ENCODE measurements at places on chromosomes 5 and 9.

- no peak for DNase-seq
These were observed 5.3 kb upstream of the TBC1D9B start for GRCh38 chr5:179912951-179913350.

GRCh38 chr9:104915753-104916152 lies 12.2 kb downstream of the ABCA1 start:
- DNase-seq, result no peak

DNA sequence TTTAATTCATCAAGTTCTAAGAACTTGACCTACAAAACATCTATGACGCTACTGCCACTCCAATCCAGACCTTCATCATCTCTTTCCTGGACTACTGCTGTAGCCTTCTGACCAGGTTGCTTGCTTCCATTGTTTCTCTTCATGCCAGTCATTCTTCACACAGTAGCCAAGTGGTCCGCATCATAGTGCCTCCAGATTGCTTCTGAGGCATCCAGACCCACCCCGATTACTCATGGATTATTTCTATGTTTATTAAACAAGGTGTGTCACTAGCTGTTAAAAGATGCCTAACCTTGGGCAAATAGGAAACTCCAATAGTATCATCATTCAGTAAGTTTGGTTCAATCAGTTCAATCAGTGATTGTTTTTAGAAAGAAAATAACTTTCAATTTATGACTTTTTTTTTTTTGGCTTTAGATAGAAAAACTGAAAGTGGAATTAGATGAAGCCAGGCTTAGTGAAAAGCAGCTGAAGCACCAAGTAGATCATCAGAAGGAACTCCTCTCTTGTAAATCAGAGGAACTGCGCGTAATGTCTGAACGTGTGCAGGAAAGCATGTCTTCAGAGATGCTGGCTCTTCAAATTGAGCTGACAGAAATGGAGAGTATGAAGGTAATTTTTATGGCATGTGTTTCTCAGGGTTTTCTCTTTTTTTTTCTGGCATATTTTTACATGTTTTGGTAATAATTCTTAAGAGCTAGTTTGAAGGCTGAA lies 9.5 kb downstream of the SPDL1 start:
- no peak for DNase-seq

- DNase-seq, result no peak
These were observed 49.2 kb upstream of the NEK6 start for GRCh38 chr9:124208571-124208970.

- no peak for DNase-seq
These were observed 2.4 kb downstream of the PIP5KL1 start for GRCh38 chr9:127927988-127928675.

GRCh38 chr9:121326130-121326838 lies 43.8 kb downstream of the STOM start:
- DNase-seq, result no peak

DNA sequence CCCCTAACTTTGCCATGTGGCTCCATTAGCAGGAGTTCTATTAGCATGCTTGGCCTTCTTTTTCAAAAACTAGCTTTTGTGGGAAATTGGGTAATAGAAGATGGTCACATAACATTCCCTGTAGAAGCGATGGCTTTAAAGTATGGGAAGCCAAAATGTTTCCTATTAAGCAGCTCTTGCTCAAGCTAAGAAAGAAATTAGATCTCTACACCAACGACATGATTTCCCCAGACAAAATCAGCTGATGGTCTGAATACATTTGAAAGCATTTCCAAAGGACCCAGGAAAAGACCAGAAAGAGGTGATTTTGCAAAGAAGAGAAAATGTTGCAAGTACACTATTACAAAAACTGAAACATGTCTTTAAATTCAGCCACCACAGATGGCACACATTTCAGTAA lies 4.8 kb upstream of the NFIL3 start:
- DNase-seq, result no peak

DNA sequence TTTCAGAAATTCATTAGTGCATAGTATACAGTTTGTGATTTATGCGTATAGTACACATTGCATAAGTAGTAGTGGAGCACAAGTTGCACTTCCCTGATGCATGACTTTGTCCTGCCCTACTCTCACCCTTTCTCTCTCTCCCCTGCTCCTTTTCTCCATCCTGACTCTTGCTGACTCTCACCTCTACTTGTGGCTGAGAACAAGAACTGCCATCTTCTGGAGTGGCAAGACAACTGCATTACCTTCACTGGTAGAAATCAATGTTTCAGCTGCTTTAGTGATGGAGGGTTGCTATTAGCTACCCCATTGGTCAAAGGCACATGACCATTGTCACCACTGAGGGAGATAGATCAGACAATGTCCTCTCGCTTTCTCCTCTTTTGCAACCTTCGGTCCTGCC lies 26.9 kb downstream of the SPEF2 start:
- DNase-seq, result no peak

GRCh38 chr5:178624631-178625546 lies 2.0 kb downstream of the CLK4 start:
- no peak for DNase-seq

GRCh38 chr5:158952248-158952545 lies 147.5 kb downstream of the EBF1 start:
- no peak for DNase-seq

GRCh38 chr5:110817459-110817858 lies 78.7 kb downstream of the SLC25A46 start:
- no peak for DNase-seq

DNA sequence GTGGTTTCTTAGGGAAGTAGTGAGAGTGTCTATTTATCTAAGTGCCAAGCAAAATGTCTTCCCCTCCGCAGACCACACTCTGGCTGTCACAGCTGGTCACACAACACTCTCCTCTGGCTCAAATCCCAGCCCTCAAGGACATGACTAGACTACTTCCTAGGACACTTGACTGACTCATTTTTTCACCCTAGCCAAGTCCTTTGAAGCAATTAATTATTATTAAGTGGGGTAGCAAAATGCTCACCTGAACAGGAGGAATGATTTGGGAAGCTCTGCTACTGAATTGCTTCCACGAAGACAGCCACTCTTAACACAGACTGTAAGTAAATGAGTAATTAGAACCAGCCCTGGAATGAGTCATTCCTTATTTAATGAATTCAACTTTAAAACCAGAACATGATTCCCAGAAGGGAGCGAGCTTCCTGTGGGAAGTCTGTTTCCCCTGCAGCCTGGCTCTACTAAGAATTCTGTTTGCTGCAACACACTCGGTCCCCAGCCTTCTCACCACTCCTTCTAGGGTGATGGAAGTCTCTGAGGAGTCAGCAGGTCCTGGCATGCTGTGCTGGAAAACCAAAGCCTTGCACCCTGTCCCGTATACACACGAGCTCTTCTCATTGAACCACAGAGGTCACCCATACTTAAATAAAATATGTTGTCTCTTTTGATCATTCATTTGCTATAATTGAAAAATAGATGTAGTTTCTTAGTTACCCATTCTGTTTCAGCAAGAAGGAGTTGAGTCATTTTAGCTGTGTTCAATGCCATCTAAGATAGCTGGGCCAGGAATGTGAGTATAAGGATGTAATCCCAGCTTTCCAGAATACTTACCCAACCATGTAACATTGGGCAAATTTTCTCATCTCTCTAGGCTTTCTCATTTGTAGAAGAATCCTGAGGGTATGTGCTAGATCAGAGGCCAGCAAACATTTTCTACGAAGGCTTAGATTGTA lies 218.6 kb upstream of the RASEF start:
- DNase-seq, result no peak

DNA sequence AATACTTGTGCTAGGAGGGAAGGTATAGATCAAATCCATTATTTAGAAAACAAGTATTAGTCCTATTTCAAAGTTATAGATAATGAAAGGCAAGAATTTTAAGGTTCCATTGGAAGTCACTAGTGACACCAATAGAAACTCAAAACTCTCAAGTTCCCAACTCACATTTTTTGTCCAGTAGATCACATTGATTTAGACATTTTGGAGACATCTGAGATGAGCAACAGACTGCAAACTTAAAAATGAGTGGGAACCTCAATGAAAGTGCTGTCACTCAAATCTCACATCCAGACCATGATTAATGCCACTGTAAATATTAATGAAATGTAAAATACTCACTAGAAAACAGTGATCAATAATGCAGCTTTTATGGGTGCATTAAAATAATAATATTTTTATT lies 405.0 kb downstream of the ENC1 start:
- DNase-seq, result no peak

DNA sequence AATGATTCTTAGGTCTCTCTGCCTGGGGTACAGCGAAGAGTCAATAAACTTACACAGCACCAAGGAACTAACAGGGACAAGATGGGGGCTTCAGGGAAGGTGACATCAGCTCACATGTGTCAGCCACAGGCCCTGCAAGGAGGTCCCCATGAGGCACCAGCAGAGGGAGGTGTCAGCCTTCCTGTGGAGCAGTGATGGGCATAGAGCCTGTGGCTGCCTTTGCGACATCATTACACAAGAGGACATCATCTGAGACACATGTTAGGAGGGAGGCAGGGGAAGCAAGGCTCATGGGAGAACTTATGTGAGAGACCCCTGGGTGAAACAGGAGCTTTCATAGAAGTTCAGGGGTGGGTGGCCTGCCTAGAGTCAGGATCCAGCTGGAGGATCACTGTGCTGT lies 389.6 kb downstream of the SEMA5A start:
- DNase-seq, result no peak

DNA sequence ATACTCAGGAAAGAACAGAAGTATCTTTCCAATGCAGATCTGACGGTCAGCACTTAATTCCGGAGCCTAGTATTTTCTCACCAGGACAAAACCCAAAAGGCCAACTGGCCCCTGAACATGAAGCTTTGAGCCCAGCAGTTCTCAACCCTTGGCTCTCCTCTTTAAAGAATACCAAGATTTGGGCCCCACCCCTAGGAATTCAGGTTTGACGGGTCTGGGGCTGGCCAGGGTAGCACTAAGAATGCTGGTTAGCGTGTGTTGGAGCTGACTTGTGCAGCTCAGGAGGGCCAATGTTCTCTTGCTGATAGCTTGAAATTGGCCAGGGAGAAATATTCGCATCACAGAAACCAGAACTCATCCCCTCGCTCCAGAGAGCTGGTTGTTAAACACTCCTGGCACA lies 88.3 kb upstream of the PTCH1 start:
- DNase-seq, result no peak

GRCh38 chr9:126626926-126627233 lies 13.2 kb downstream of the LMX1B start:
- no peak for DNase-seq

DNA sequence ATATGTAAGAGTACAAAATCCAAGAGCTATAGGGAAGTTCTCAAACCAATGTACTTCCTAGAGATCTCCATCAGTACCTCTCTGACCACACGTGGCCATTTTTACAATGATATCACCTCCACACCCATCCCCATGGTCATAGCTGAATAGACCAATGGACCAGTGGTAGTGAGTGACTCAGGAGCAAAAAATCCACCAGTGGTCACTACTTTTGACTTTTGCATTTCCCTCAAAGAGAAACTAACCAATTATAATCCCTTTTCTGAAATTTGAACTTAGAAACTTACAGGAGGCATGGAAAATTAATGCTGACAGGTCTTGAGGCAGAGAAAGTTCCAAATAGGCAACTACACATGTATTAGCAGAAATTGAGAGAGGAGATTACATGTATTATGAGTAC lies 238.4 kb downstream of the TRPM3 start:
- DNase-seq, result no peak

DNA sequence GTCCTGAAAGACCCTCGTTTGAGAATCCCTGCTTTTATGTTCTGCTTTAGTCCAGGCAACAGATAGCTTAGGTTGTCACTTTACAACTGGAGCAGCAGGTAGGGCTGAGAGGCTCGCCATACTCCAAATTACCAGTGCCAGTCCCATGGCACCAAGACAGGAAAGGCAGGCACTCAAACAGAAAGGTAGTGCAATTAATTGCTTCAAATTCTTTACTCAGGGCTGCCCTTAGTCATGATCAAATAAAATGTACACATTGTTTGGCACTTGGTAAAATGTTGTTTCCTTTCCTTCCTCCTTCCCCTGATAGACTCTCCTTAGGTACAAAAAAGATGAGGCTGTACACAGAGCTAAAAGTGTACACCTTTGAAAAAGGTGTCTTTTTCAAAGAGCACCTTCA lies 115.8 kb upstream of the CCDC152 start:
- no peak for DNase-seq

DNA sequence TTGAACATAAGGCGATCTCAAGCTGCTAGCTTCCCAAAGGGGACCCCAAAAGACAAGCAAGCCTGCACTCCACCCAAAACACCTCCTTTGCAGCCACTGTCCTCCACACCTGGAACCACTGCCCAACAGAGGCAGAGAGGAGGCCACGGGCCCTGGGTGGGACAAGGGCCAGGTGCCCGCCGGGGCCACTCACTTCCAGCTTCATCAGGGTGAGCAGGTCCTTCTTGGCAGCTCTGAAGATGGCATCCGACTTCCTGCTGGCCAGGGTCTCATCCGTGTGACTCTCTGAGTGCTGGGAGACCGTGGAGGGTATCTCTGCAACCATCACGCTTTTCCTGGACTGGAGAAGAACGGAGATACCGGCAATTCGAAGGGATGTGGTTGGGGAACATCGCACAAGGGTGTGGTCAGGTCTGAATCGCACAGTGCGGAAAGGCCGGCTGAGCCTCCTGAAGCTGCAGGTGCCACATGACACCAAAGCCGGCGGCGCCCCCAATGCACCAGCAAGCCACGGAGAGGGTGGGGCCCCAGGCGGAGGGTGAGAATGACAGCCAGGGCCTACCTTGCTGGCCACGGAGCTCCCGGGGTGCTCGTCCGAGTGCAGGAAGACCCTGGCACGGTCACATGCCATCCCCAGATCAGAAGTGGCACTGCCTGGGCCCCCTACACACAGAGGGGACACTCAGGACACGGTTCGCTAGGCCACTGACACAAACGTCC lies 44.6 kb downstream of the PNPLA7 start:
- DNase-seq, result no peak

DNA sequence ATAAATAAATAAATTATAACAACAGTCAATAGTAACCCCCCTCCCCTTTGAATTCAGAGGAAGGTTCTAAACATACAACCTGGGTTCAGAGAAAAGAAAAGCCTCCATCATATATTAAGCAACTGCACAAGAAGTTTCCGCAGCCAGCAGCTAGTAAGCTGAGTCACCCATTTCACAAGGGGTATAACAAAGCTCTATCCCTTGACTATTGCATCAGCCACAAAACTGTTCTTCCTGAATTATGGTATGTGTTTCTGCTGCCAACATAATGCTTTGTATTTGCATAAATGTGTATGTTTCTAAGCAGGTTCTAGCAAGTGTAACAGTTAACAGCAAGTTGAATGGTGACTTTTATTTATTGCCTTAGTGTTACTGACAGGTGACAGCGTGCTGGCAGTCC lies 6.8 kb upstream of the CEP120 start:
- DNase-seq, result no peak

DNA sequence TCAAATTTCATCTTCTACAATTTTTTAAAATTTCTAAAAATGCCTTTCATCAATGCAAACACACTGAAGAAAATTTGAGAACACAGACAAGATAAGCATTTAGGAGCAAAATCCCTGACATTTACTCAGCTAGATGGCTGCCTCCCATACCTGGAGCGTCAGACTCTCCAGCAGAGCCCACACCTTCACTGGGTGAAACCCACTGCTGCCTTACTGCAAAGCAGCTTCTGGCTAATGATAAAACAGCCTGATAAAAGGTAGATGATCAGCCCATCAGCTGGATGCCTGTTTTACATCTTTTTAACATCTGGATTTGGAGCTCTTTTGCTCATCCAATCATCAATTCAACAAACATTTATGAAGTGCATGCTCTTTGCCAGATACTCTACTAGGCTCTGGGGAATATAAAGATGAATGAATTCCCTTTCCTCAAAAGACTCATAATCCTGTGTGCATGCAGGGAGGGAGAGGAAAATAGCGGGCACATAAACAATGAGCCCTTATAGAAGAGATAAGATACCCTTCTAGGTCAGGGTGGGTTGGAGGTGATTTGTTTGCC lies 271.2 kb downstream of the SAXO1 start:
- DNase-seq, result no peak
